ENCODE measurements at places on chromosomes 6 and 20. TPM values are rescaled to one million over a fixed set of nuclear protein-coding genes. Genes with fewer than 3 reads are reported as not detected.

Gene OGFR
- total RNA-seq = 32.4 TPM

Gene ERVFRD-1
- total RNA-seq = not detected

Gene CDH4
- 1.1 TPM for total RNA-seq

Gene BTBD9
- 22.7 TPM for total RNA-seq

Gene MUC21
- not detected for total RNA-seq

Gene F13A1
- total RNA-seq = under 0.01 TPM

Gene RSPO3
- 1.8 TPM for total RNA-seq

Gene DSP
- 119 TPM for total RNA-seq

Gene UBD
- total RNA-seq = not detected

Gene REM1
- total RNA-seq = not detected

Gene TRIM15
- total RNA-seq = not detected

Gene EDN3
- not detected for total RNA-seq

Gene CD109
- 93.4 TPM for total RNA-seq

Gene CCN5
- total RNA-seq = 520 TPM

Gene AVP
- total RNA-seq = not detected

Gene GRM4
- total RNA-seq = 0.36 TPM

Gene ARMC12
- total RNA-seq = 0.59 TPM

Gene VARS1
- total RNA-seq = 42.0 TPM

Gene ALDH5A1
- total RNA-seq = 2.2 TPM

Gene ZFAND3
- 27.1 TPM for total RNA-seq

Data from osteoblast (primary cell).